ENCODE measurements at places on chromosomes 11 and 22.
A peak's percentile ranks its signal among the peaks of the same experiment; 100 is the strongest.

GRCh38 chr11:72410956-72411355 is 23.4 kb downstream of the CLPB start:
- DNase-seq = no peak

GRCh38 chr22:25475257-25476022 is 89.0 kb upstream of the GRK3 start:
- peak; percentile 90 for DNase-seq

DNA sequence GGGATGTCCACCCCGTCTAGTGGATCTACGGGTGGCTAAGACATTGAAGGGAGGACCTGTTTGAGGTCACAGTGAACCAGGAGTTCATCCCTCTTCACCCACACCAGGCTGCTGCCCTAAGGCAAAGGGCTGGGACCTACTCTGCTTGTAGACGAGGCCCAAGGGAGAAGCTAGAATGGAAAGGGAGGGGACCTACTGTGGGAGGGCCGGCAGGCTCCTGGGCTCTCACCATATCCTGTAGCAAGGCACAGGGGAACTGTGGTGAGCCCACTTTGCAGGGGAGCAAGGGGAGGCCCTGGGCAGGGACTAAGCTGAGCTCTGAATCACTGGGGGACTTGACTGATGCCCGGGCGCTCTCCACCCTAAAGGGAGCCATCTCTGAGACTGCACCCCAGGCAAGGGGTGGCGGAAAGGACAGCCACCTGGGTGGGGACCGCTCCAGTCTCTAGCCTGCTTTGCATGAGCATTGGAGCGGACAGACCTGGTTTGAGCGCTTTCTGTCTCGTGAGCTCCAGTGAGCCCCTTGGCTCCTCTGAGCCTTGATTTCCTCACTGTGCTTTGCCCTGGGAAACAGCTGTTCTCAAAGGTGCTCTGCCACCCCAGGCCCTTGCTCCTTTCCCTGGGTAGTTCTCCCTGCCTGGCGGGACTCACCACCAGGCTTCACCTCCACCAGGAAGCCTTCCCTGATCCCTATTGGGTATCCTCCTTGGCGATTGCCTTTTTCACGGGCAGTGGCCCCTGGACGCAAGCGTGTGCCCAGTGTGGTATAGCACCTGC is 24.2 kb downstream of the PARVG start:
- DNase-seq = no peak

DNA sequence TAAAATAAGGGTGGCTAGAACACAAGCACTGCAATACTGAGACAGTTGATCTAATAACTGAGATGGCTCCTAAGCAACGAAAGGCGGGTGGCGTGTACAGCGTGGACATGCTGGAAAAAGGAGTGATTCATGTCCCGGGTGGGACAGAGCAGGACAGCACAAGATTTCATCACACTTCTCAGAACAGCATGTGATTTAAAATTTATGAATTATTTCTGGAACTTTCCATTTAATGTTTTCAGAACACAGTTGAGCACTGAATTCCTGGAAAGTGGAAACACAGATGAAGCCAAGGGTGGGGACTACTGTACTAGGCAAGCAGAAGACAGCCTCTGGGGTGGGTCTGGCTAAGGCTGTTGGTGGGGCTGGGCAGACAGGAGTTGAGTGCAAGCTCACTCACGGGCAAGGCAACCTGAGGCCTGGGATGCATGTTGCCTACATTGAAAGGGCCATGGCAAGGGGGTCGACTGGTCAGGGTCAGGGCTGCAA is 165.6 kb upstream of the DDI1 start:
- no peak for DNase-seq

GRCh38 chr11:112165049-112165448 is 1.2 kb upstream of the IL18 start:
- peak; percentile 35 for DNase-seq

DNA sequence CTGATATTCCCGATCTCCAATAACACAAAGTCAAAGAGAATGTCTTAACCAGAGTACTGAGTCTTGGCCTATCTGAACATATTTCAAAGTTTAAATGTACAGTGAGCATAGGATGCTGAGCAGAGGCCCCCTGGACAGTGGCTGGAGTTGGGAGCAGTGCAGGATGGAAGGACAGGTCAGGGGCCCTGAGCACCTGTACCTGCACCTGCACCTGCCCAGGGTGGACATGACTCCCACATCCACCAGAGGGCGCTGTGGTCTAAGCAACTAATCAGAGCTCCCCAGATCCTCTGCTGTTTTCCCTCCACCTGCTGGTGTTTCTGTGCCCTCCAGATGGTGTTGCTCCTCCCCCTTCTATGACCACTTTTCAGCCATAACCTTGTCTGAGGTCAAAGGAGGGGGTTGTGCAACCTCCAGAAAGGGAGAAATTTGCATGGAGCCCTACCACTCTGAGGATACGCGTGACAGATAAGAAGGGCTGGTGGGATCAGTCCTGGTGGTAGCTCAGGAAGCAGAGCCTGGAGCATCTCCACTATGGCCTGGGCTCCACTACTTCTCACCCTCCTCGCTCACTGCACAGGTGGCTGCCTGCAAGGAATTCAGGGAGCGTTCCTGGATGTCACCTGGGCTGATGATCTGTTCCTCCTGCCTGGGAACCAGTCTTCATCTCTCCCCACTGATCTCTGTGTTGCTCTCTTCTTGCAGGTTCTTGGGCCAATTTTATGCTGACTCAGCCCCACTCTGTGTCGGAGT is 49.1 kb upstream of the VPREB1 start:
- DNase-seq = peak; percentile 85

DNA sequence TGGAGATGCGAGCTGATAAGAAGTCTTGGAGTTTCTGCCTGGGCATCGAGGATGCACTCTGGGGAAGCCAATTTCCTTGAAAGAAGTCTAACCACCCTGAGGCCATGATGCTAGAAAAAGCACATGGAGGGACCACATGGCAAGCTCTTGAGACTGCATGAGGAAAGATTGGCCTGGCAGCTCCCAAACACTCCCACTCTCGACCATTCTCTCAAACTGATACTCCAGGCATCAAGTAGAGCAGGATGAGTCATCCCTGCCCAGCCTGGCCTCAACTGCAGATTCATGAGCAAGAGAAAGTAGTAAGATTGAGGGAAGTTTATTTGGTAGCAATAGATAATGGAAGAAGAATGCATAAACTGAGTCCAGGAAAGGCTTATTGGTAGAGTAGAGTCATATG is 194.3 kb downstream of the KIF18A start:
- no peak for DNase-seq

DNA sequence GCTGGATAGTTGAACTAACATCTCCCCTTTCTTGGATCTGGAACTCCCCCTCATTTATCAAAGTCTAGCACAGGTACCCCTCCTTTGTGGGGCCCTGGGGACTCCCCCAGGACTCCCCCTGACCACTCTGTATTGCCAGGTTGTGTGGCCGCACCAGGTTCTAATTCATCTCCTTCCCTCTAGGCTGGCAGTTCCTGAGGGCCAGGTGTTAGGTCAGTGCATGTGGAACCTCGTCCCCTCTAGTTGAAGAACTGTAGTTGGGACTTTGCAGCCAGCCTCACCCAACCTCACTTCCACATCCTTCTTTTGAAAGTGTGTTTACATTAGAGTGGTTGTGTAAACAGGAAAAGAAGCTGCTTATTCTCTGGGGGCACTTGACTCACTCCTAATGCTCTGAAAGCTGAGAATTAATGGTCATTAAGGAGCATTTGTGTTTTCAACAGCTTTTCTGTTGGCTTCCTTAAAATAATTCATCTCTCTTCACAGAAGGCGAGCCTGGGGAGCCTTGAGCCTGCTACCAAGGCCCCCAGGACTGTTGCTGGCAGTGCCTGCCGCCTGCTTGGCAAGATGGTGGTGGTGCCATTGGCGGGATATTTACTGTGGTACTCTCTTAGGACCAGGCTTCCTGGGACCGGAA is 11.8 kb downstream of the UPB1 start:
- DNase-seq = peak; percentile 39

DNA sequence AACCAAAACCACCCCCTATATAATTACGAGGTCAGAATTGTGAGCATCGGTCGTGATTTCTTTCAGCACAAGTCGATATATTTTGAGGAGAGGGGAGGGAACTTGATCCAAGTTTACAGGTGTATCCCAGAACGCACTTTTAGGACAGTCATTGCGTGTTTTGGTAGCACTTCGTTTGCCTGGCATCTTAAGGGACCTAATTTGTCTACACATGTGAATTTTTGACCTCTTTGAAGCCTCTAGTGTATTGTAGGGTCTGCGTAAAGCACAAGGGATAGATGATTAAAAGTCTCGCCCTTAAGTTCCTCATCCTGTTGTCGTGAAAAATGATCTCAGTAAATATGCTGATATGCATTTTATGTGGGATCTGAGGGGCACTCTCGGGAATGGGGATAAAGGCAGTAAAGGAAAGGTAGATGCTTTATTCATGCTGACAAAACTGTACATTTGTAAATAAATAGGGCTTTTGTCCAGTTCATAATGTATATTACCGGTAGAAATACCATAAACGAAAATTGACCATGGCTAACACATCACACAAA is 632 bp upstream of the CCDC34 start:
- no peak for DNase-seq

- DNase-seq = no peak
These were observed 427.5 kb upstream of the CCDC90B start for GRCh38 chr11:83713708-83714107.

GRCh38 chr22:32353292-32353691 is 4.4 kb upstream of the RFPL3 start:
- no peak for DNase-seq

DNA sequence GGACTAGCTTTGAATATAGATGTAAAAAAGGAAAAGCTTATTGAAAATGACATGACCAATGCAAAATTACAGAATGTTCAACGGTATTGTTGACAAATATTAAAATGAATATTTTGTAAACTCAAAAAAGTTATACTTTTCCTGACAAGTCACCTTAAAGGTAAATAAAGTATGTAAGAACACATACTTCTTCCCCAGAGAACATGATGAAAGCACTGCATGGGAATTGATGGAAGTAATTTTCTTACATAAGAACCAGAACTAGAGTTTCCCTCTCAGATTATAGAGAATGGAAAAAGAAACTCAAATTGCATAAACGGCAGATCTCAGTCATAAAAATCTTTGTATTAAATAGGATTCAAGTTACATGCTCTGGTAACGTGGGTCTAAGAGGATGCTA is at the start of gene OR4P4:
Gene OR4P4 (plus strand): TSS at position 301 of the 400 bp plus-strand sequence.
- DNase-seq = no peak

DNA sequence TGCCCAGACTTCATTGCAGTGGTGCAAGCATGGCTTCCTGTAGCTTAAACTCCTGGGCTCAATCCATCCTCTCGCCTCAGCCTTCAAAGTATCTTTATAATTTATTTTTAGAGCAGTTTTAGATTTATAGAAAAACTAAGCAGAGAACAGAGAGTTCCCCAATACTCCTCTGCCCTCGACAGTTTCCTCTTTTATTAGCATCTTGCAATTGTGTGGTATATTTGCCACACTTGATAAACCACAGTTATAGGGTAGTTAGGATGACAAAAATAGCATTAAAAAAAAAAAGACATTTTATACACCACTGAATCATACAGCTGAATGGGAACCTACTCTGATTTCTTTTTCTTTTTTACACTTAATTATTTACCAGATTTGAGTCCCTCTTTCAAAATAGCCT is 31.2 kb downstream of the MS4A2 start:
- no peak for DNase-seq

GRCh38 chr22:50246242-50247175 is 1.7 kb upstream of the TUBGCP6 start:
- no peak for DNase-seq

DNA sequence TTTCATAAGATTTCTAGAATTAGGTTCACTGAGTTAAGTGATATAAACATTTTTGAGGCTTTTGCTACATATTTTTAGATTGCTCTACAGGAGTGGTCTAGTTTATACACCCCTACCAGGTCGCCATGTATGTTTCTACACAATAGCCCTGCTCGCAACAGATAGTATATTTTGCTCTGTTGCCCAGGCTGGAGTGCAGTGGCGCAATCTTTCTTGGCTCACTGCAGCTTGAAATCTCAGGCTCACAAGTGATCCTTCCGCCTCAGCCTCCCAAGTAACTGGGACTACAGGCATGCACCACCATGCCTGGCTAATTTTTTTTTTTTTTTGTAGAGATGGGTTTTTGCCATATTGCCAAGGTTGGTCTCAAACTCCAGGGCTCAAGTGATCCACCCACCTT is 10.4 kb downstream of the ZNRF3 start:
- no peak for DNase-seq

DNA sequence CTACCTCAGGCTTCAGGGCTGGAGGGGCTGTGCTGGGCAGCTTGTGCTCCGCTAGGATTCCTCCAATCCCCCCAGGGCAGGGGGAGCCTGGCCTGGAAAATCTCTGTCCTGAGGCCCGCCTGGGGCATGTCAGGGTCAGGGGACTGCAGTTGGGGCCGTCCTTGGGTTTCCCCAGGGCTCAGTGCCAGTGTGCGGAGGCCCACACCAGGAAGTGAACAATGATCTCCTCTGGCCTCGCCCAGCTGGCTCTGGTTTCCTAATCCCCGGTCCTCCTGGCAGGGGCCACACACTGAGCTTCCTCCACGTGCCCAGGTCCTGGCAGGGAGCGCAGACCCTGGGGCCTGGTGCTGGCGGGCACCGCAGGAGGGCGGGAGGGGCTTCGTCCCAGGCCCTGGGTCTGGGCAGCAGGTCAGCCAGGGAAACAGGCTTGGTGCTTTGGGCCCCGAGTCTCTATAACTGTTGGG is 1.4 kb upstream of the MUC2 start:
- DNase-seq = peak; percentile 31

- DNase-seq = peak; percentile 9
These were observed 64.6 kb downstream of the KCNJ1 start for GRCh38 chr11:128802358-128802981.

- no peak for DNase-seq
These were observed 2.4 kb upstream of the SSTR3 start for GRCh38 chr22:37214731-37215030.

DNA sequence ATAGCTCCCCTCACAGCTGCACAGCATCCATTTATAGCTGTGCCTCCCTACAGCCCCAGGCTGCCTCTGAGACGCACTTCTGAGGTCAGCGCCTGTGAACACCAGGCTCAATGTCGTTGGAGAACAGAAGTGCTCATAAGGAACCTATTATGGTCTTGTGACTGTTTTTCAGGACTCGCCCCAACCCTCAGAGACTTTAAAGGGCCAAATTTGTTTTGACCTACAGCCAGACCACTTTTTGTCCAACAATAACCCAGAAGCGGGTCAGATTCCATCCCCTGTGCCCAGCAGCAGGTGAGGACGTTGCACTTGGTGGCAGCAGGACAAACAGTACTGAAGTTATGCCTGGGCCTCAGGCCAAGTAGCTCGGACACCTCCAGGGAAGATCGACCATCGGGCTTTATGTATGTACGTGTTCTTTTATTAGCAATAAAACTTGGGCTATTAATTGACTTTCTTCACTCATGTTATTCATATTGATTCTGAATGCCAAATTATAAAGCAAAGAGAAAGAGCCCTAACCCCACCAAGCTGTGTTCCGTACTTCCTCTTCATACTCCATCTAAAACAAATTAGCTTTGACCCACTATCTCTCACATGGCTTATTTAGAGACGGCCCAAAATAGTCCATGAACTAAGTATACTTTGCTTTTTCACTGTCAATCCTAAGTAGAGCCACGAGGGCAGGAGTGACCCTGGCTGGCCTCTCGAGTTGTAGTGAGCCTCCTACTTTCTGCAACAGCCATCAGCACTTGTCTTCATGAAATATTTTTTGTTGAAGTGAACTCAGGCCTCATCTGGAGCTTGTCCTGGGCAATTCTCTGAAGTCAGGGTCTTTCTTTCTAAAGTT is 92.3 kb upstream of the PAX6 start:
- DNase-seq = no peak
